Daoy (cell line): ENCODE measurements at places on chromosomes 11 and 22. TPM values are rescaled to one million over a fixed set of nuclear protein-coding genes. Genes with fewer than 3 reads are reported as not detected.

Gene IGF2
- 0.29 and 0.45 TPM in 2 replicates for total RNA-seq

Gene CRYBB1
- total RNA-seq, result not detected in 2 replicates

Gene TIMP3
- total RNA-seq, result 25.4 and 26.1 TPM in 2 replicates

Gene RAB39A
- total RNA-seq, result 15.6 and 15.7 TPM in 2 replicates

Gene SCGB1C1
- total RNA-seq, result not detected in 2 replicates

Gene SYT7
- 0.34 and 0.77 TPM in 2 replicates for total RNA-seq

Gene MUC5AC
- not detected in 2 replicates for total RNA-seq

Gene SLC1A2
- total RNA-seq, result 0.03 and 0.17 TPM in 2 replicates
